ENCODE measurements at places on chromosomes 5 and 9.

DNA sequence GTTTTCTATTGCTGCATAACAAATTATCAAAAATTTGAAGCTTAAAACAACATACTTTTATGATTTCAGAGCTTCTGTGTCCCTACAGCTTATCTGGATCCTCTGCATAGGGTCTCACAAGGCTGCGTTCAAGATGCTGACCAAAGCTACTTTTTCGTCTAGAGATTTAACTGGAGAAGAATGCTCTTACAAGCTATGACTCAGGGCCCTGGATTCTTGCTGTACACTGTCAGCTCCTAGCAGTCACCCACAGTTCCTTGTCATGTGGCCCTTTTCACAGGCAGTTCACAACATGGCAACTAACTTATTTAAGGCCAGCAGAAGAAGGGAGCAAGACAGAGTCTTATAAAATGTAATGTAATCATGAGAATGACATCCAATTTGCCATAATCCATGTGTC lies 70.8 kb upstream of the FAM174A start:
- peak; percentile 33 for DNase-seq

DNA sequence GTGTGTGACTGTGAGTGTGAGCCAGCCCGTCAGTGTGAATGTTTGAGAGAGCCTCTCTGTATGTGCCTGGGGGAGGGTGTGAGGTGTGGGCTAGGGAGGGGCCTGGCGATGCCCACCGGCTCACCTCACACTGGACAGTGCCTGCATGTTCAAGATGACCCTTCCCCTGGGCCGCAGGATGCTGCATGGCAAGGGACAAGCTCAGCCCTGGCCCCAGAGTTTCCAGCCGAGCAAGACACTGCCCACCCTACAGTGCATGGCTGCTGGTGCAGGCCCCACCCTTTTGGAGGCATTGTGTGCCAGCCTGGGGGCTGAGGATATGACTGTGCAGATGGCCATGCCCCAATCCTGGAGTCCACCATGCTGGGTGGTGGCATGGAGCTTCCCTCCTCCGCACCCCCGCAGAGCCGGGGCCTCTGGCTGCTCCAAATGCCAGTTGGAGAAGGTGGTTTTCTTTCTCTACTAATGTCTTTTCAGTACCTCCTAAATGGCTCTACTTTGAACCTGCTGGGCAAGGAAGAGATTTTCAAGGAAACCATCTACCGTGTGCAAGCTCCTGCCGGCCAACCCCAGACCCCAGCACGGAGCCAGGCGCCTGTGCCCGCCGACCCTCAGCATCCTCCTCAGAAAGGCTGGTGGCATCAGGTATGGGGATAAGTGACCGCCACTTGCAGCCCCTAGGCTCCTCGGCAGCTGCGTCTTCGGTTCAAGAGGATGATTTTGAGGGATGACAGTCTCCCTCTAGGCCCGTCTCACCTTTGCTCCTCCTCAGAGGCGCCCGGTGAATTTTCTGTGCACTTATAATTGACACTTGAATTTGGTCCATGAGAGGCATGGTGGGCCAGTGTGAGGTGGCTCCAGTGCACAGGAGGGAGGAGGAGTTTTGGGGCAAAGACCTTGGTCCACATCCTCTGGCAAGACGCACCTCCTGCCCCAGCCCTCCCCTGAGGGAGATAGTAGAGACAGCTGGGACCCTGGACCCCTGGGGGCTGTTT lies 27.7 kb downstream of the FGD3 start:
- no peak for DNase-seq

GRCh38 chr9:128696923-128697707 lies 5.2 kb upstream of the PKN3 start:
- DNase-seq = no peak

- DNase-seq = no peak
Measured at GRCh38 chr5:1844708-1845436, 37.9 kb downstream of the IRX4 start.

- peak; percentile 60 for DNase-seq
Measured at GRCh38 chr5:61397238-61397637, 65.2 kb downstream of the ZSWIM6 start.

DNA sequence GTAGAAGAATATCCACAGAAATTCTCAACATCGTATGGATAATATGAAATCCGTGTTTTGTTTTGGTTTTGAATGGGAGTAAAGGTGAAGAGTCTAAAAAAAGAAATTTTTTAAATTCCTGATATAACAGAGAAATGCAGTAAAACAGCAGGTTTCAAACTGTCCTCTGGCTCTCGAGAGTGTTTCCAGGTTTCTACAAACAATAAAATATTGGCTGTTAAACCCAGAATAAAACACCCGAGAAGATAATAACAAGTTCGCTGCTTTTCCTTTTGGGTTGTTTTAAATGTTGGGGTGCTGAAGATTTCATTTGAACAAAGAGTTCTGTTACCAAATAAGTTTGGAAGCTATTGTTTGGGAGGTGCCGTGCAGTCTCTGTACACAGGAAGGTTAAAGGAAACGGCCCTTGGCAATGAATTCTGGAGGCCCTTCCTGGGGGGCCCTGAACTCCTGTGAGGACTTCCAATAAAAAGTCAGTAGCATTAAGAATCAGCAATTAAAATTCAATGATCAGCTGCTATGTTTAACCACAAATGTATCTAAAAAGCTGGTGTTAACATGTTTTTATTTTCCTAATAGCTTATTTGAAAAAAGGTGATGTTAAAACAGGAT lies 215.8 kb downstream of the TSSK1B start:
- no peak for DNase-seq

GRCh38 chr9:755454-756381 lies 85.8 kb upstream of the DMRT1 start:
- peak; percentile 96 for DNase-seq

GRCh38 chr5:68406767-68407241 lies 191.2 kb downstream of the PIK3R1 start:
- DNase-seq = no peak

DNA sequence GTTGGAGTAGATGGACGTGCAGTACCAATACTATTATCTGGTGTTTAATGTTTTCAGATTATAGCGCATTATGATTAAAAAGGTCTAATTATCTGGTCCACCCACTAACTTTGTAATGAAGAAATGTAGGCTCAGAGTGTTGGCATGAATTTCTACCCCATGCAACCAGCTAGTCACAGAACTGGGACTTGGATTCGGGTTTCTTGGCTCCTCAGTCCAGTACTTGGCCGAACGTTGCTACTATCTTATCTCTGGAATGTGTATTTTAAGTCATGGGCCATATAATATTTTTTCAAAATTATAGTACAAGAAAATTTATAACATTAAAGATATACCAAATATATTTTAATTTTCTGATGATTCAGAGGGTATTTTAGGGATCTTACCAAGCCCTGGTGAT lies 657.5 kb upstream of the DMAC1 start:
- DNase-seq = no peak

DNA sequence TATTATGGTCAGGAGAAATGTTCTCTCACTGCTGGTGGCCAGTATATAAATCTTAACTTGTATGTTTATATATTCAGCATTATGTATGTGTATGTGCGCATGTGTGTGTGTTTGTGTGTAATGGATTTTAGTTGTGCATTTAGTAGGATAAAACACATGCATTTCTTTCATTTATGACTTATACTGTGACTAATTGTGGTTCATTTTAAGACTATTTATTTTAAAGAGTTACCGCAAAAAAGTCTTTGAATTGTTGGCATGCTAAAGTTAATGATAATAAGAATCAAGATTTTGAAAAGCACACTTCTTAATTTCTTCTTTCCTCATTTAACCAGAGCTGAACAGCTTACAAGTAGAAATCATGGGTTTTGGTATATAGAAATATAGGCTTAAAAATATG lies 60.9 kb downstream of the RAI14 start:
- peak; percentile 60 for DNase-seq

- peak; percentile 63 for DNase-seq
Measured at GRCh38 chr5:32443541-32444430, 754 bp downstream of the ZFR start.

GRCh38 chr9:134056483-134057306 lies 11.1 kb downstream of the BRD3 start:
- no peak for DNase-seq

- no peak for DNase-seq
Measured at GRCh38 chr5:11928909-11929308, 24.7 kb upstream of the CTNND2 start.

- no peak for DNase-seq
Measured at GRCh38 chr9:76542360-76542759, 83.4 kb downstream of the GCNT1 start.

DNA sequence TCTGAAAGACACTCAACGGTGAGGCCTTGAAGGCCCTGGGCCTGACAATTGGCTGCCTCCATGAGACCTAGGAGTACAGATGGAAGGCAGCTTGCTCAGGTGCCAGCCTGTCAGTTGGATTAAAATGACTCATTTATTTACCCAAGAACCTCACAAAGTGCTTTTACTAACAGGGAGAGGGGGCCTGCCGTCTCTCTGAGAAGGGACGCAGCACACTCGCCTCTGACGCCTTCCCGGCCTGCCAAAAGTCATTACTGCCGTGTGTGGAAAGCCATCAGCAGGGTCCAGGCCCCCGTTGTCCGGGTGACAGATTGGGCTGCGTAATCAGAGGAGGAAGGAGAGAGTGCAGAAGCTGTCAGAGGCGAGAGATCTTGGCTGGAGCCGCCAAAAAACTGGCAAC lies 32.4 kb downstream of the DDX31 start:
- DNase-seq = no peak

GRCh38 chr5:160702311-160702803 lies 149.7 kb downstream of the ATP10B start:
- DNase-seq = no peak

DNA sequence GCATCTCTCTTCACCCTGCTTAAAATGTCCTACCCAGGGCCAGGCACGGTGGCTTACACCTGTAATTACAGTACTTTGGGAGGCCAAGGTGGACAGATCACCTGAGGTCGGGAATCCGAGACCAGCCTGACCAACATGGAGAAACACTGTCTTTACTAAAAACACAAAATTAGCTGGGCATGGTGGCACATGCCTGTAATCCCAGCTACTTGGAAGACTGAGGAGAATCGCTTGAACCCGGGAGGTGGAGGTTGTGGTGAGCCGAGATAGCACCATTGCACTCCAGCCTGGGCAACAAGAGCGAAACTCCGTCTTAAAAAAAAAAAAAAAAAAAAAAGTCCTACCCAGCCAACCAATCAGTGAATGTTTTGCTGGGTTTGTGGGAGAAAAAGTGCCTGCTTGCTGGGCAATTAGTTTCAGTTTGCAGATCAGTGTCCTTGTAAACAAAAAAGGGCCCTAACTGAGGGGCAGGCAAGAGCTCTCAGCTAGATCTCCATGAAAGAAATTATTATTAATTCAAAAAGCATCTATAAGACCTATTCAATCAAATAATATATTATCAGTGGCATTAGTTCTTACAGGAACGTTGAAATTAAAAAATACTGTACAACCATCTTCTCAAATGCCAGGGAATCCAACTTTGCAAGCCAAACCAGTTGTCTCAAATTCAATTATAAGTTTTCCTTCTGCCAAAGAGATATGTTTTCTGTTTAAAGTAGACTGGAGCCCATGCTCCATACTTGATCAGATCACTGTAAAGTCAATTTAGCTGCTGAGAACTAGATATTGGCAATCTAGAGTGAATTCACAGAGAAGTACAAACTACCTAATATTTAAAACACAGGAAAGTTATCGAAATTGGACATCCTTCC lies 3.9 kb downstream of the MEGF9 start:
- DNase-seq = no peak
